ENCODE measurements at places on chromosomes 1 and 21. TPM values are rescaled to one million over a fixed set of nuclear protein-coding genes. Genes with fewer than 3 reads are reported as not detected.

Gene TLCD4
- total RNA-seq: not detected

Gene NKAIN1
- not detected for total RNA-seq

Gene SELP
- 0.83 TPM for total RNA-seq

Gene CFAP126
- not detected for total RNA-seq

Gene C1orf74
- total RNA-seq: 2.2 TPM

Gene HSD17B7
- 39.4 TPM for total RNA-seq

Gene SLC44A3
- total RNA-seq: 0.35 TPM

Gene HES3
- total RNA-seq: not detected

Gene KCNJ9
- not detected for total RNA-seq

Gene COL8A2
- not detected for total RNA-seq

Gene FCER1A
- not detected for total RNA-seq

Gene TP53BP2
- total RNA-seq: 34.4 TPM

Gene ZNF436
- total RNA-seq: 6.1 TPM

Gene MYOM3
- total RNA-seq: not detected

Gene TNFRSF9
- 8.0 TPM for total RNA-seq

Gene KRTAP19-3
- not detected for total RNA-seq

Gene CLCA4
- total RNA-seq: not detected

Gene ADAMTS5
- total RNA-seq: not detected

Gene KIFAP3
- 28.0 TPM for total RNA-seq
